ENCODE measurements at places on chromosomes 7 and 10.

- no peak for DNase-seq
These were observed 185.6 kb downstream of the FANK1 start for GRCh38 chr10:126081841-126082466.

GRCh38 chr7:139984642-139985539 lies 77.9 kb downstream of the PARP12 start:
- DNase-seq = no peak

DNA sequence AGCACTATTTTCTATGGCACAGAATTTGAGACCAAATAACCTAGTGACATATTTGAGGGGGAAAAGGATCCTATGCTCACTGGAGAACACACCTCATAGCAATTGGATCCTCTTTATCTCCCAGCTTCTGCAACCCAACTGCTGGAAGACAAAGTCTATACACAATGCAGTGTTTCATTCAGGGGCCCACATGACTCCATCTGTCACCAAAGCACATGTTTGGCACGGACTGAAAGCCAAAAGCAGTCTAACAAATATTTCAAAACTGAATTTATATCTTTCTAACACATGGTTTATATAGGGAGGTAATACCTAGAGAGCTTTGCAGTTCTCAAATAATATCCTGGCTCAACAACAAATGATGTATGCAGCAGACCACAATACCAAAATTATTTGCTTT lies 39.2 kb downstream of the ADAM12 start:
- DNase-seq = no peak

GRCh38 chr7:136336932-136337331 lies 359.8 kb upstream of the MTPN start:
- no peak for DNase-seq

- DNase-seq = no peak
These were observed 97.0 kb upstream of the RET start for GRCh38 chr10:42979721-42980467.

DNA sequence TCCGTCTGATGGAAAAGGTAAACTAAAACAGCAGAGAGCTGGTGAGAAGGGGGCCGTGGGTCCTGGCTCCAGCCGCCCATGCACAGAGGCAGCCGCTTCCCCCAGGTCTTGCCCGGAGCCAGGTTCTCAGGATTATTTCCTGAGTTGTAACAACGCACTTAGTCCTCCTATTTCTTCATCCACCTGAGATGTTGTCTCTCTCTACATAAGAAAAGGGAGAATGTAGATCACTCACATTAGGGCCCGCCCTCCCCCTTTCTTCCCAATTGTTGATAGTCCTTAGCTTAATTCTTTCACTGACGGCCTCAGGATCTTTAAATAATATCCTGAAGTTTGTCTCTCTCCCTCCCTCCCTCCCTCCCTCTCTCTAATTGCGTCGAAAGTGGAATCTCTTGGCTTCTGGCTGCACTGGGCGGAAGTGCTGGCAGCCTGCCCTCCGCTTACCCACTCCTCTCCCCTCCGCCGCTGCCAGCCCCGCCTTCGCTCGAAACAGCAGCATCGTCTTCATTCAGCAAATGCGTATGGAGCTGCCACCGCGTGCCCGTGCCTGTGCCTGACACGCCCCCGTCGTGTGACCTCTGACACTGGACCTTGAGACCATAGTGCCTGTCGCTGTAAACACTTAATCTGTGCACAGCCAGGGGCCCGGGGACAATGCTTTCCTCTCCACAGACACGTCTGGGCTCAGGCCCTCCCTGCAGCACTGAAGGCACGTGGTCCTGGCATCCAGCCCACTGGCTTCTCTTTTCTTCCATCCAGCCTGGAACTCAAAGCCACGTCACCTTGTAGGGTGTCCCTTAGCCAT lies 174.5 kb upstream of the PPP2R2D start:
- no peak for DNase-seq

DNA sequence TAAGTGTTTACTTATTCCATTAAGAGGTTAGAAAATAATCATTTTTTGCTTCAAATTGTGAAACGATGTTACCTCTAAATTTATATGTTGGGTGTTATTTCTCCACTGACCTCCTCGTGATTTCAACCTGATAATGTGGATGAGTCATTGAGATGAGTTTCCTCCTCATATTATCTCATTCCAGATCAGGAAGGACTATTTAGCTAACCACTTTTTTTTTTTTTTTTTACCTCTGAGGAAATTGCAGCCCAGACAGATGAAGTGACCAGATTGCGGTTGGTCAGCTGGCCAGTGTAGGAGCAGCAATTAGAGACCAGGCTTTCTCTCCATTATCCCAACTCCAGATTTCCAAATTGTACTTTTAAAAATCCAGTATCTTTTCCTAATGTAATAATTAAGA lies 248.7 kb downstream of the FZD1 start:
- no peak for DNase-seq

- DNase-seq = peak; percentile 45
These were observed 253.0 kb upstream of the COBL start for GRCh38 chr7:51569581-51569980.

DNA sequence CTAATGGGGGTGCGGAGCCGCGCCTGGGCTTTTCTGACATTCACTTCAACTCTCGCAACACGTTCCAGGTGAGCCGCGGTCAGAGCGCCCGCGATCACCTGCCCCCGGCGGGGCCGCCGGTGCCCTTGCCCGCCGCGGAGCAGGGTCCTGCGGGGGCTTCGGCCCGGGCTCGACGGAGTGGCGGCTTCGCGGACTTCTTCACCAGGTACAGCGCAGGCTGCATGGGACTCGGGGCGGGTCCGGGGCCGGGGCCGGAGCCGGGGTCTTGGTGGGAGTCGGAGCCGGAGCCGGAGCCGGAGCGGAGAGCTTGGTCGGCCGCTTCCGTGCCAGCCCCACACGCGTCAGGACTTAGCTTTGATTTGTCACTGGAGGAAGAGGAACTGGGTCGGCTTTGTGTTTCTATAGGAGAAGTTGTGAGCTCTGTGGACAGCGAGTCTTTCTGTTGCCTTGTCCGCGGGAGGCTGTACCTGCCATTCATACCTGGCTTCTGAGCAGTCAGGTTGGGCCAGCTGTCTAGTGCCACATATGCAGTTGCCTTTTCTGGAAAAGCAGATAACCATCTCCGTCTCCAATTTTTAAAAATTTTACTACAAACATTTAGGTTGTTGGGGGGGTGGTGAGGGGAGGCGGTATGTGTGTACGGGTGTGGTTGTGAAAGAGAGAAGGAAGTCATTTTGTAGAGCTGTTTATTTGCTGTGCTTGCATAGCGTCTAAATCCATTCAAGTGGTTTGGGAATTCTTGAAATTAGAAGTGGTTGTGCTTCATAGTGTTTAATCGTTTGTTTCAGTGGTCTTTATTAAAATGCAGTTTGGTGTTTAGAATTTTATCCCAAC lies 1.3 kb downstream of the TBC1D12 start:
- no peak for DNase-seq

DNA sequence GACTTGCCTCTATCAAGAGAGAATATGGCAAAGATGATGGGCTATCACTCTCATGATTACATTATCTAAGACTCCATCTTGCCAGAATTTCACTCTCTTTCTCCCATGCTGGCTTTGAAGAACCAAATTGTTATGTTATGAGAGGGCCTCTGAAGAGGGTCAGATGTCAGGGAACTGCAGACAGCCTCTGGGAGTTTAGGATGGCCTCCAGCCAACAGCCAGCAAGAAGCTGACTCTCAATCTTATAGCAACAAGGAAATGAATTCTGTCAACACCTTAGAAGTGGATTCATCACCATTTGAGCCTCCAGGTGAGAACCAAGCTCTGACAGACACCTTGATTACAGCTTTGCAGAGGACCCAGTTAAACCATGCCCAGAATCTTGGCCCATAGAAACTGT lies 33.6 kb downstream of the ZNF22 start:
- DNase-seq = no peak

- no peak for DNase-seq
These were observed 232.9 kb upstream of the PHF14 start for GRCh38 chr7:10740805-10741204.

GRCh38 chr7:38461887-38462286 lies 169.3 kb downstream of the AMPH start:
- no peak for DNase-seq

GRCh38 chr7:141654551-141654950 lies 47.4 kb downstream of the DENND11 start:
- no peak for DNase-seq

DNA sequence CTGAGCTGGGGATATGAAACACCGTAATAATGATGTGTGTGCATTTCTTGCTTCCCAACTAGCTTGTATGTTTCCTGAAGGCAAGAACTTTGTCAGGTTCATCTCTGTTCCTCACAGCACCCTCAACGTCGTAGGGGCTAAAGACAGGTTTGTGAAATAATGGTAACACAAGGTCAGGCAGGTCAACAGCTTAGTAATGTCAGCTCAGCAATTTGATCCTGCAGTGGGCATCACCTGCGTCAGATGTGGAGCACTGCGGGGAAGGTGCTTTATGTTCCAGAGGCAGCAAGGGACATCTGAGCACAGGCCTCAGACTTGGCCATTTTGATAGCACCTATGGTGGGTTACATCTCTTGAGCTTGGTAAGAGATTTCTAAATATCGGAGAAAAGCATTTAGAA lies 51.8 kb upstream of the BTBD16 start:
- no peak for DNase-seq

GRCh38 chr10:110897184-110897583 lies 21.8 kb downstream of the BBIP1 start:
- DNase-seq = no peak

DNA sequence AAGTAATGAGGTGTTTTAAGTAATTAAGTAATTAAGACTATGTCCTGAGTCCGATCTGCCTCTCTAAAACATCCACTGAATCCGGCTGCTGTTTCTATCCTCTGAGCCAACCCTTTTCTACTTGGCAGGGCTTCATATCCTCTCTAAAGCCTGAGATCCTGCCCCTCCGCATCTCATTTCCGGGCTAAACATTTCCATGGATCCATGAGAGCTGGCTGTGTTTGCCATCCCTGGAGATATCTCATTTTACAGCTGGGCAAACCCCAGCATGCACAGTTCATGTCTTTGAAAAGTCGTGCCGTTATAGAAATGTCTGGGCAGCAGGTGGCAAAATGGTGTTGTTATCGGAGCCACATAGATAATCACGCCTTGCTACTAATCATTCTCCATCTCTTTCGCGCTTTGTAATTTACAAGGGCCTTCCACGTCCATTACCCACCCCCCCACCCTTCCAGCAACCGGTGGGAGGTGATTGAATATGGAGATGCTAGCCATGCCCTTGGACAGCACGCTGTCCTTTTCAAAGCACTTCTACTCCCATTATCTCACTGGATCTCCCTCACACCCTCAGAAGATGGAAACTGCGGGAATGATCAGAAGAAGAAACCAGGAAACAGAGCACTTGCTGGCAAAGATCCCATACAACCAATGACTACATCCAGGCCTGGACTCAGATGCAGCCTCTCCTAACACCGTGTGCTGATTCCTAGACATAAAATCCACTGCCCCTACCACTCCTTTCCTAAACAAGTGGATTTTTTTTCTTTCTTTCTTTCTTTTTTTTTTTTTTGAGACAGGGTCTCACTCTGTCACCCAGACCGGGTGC lies 1189.2 kb downstream of the TYW1 start:
- DNase-seq = peak; percentile 66

- no peak for DNase-seq
These were observed 12.5 kb downstream of the GPER1 start for GRCh38 chr7:1100386-1100785.

DNA sequence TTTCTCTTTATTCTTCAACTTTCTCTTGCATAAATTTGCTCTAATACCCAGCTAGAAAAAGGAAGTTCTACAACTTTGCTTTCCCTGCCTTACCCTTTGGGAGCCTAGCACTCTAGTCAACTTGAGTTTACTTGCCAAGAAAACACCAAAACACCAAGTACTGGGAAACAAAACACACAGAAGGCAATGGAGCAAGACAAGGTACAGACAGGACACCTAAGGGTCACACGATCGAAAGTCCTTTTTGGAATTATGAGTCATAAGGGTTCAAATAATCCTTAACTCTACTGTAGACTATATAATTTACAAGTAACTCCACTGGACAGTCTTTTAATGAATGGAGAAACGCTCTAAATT lies 42.6 kb upstream of the ANAPC16 start:
- no peak for DNase-seq

DNA sequence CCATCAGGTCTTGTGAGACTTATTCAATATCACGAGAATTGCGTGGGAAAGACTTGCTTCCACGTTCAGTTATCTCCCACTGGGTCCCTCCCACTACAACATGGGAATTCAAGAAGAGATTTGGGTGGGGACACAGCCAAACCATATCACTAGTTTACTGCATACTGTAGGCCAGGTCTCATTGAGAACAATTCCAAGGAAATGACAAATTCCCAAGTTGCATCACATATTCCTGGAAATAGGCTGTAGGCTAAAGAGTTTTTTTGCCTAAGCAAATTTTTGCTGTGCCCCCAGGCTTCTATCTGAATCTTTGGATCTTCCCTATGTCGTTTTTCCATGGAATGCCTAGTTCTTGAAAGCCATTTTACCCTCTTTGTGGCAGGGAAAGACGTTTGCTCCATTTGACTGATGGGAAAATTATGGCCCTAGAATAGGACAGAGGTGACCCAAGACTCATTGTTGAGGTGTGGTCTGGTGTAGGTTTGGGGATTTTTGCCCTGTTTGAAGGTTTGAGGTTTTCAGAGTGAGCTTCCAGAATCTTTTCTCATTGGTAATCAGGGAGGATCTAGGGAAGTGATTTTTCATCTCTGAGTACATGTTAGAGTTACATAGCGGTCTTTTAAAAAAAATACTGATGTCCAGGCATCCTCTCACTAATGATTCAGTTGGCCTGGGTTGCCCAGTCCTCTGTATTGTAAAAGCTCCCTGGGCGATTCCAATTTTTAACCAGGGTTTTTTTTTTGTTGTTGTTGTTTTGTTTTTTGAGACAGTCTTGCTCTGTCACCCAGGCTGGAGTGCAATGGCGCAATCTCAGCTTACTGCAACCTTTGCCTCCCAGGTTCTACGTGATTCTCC lies 44.4 kb downstream of the TACR2 start:
- DNase-seq = no peak

GRCh38 chr7:139574618-139575337 lies 51.3 kb downstream of the CLEC2L start:
- DNase-seq = no peak

DNA sequence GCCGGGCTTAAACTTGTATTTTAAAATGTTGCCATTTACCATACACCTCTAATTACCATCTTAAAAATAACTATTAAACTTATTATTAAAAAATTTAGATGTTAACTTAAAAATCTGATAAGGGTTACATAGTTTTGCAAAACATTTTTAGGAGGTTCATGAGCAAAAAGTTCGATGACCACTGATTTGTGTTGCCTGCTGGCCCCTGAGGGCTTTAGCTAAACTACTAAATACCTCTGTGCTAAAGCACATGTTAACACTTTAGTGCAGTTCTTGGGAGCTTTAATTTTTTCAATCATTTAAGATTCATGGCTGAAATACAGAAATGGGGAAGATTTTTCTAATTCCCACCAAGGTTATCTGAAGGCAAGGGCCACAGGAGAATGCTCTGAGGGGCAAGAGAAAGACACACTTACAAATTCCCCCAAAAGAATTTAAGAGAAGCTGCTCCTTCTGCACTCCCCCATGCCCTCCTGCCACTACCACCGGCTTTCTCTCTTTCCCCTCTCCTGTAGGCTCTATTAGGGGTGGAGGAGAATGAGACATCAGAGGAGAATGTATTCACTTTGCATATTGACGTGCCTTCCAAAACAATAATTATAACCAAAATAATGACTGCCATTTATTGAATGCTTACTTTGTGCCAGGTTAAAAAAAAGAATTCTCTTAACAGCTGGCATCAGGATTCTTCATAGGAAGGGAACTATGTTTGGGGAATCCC lies 106.2 kb downstream of the RTKN2 start:
- DNase-seq = no peak
